T-cell (primary cell): ENCODE measurements at places on chromosomes 7 and 10.

DNA sequence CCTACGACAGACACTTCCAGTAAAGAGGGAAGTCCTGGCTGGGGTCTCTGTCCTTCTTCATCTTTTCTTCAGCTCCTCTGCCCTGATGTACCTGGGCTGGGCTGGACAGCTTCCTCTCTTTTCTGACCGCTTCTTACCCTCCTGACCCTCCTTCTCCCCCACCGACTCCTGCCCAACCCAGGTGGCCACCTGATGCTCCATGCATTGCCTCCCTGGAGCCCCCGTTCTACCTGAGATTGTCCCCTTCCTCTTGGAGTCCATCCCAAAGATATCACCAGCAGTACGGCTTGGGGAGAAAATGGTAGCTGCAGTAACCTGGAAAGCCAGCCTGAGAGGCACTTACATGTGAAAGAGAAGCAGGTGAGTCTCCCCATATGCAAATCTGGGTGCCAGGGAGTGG, 566.3 kb downstream of the TCERG1L start:
- DNase-seq: no peak

DNA sequence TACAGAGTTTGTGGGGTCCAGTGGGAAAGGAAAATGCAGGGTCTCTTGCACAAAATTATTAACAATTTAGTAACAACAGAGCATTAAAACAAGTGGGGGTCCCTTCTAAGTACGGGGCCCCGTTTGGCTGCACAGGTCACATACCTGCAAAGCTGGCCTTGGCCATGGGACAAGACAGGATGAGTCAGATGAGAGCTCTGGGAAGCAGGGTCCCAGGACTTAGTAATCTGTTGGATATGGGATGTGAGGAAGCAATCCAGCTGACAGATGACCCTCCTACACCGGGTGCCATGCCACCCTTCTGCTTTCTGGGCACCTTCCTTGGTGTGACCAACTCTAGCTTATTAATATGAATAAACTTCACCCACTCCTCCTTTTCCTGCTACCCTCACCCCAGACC, 3.2 kb upstream of the DUSP5 start:
- DNase-seq: no peak

GRCh38 chr7:50397320-50397970, 52.7 kb downstream of the FIGNL1 start:
- no peak for DNase-seq

- DNase-seq: no peak
These were observed 35.7 kb downstream of the STAMBPL1 start for GRCh38 chr10:88915781-88916180.

GRCh38 chr7:149154056-149154455, 6.8 kb downstream of the ZNF398 start:
- no peak for DNase-seq

DNA sequence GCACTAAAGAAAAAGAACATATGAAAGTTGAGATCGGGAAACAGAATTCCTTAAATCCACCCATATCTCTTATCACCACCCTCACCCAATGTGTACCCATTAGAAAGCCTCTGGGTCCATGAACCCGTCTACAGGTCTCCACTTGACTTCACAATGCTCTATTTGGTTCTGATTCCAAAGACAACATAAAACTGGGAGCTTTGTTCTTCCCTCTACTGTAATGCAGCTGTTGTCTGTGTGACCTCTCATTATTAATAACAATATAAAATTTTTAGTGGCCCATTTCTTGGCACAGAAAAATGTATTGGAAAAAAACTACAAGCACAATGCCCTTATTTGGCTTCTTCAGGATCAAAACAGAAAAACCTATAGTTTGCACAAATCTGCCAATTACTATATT, 30.0 kb downstream of the DOCK4 start:
- DNase-seq: no peak

DNA sequence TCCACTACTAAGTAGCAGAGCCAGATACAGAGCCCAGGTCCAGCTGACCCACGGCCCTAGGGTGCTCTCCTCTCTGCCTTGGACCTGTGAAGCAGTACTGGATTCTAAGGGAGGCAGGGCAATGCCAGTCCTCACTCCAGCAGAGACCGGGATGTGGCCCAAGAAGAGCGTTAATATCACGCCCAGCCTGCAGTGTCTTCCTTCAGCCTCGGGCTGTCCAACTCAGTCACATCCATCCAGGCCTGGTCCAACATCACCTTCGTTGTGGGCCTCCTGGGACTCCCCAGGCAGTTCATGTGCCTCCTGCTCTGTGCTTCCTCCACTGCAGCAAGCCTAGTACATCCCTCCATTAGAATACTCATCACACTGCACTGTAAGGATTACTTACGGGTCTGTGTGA, 114.5 kb downstream of the GRID1 start:
- no peak for DNase-seq

- peak; percentile 22 for DNase-seq
These were observed 52.6 kb downstream of the FGFBP3 start for GRCh38 chr10:91856637-91857036.

DNA sequence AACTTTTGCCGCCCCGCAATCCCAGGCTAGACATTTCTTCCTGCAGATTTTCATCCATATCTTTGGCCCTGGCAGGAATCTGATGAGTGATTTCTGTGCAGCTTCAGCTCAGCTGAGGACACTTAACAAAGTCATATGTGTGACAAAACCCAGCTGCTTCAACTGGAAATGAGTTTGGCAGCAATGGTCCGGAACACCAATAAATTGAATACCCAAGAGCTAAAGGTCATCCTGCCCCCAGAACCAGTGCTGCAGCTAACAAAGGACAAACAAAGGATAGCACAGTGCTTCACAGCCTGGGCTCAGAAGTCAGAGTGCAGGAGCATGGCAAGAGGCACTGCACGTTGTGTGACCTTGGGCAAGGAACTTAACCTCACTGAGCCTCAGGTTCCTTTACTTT, 40.0 kb upstream of the TRIL start:
- no peak for DNase-seq

DNA sequence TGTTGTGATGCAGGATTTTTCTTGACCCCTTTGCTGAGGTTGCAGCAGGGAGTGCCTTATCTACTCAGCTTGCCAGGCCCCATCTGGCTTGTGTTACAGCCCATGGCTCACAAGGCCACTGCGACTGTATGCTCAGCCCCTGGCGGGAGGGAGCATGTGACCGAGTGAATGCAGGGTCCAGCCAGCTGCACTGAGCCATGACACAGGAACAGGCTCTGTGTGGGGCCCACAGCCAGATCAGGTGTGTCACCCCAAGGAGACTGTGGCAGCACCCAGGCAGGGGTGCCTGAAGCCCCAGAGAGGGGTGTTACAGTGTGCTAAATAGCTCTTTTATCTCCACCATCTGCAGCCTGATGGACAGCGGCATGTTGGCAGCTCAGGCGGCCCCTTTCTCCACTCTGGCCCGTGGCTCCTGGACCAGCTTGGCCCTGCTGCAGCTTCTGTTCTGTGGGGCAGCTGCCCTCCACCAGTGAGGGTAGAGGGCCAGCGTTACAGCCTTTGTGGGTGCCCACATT, 2.6 kb upstream of the PCBD1 start:
- no peak for DNase-seq

GRCh38 chr7:37054624-37055241, 330.4 kb upstream of the AOAH start:
- DNase-seq: no peak

DNA sequence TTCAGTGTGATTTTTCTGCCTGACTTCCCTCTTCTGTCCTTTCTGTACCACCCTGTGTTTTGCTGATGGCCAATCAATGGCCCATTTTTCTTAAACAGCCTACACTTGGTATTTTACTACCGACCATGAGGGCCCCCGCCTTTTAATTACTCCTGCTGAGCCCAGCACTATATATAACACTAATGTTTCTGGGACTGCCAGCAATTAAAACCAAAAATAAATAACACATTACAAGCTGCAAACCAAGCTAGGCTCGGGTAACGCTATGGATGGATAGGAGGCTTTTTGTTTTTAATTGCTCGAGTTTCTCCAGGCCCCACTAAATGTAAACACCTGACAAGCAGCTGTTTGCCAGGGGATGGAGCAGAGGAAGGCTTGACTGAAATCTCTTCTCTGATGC, 915.4 kb upstream of the AUTS2 start:
- no peak for DNase-seq

GRCh38 chr7:90772410-90772809, 176.3 kb downstream of the CDK14 start:
- no peak for DNase-seq

DNA sequence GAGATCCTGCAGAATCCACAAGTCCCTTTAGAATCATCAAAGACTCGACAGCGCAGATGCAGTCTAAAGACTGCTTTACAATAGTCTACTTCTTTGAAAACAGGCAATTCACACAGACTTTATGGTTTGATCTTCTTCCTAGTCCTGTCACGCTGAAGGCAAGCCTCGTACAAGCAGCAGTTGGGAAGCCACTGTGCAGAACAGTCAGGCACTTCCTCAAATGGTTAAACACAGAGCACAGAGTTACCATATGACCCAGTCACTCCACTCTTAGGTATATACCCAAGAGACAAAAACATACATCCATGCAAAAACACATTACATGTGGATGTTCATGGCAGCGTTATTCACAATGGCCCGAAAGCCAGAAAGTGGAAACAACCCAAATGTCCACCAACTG, 41.4 kb downstream of the LRRC20 start:
- DNase-seq: no peak

GRCh38 chr10:22341190-22341925, 3.9 kb upstream of the SPAG6 start:
- DNase-seq: no peak

DNA sequence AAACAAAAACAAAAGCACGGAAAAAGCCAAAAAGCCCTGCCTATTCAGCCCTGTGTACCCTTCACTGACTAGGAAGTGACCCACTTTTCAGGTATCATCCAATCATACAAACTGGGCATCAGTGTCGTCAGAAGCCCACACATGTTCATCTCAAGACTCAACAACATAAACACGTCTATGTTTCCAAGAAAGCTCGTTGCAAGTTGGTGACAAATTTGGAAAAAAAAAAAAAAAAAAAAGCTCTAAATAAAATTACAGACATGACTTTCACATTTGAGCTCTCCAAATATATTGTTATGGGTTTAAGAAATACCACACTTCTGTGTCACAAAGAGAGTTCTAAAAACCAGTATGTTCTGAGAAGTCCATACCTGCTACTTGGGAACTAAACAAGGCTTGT, 204.7 kb upstream of the KLF14 start:
- peak; percentile 38 for DNase-seq

- no peak for DNase-seq
These were observed 278.3 kb downstream of the ELFN1 start for GRCh38 chr7:1948301-1948796.

DNA sequence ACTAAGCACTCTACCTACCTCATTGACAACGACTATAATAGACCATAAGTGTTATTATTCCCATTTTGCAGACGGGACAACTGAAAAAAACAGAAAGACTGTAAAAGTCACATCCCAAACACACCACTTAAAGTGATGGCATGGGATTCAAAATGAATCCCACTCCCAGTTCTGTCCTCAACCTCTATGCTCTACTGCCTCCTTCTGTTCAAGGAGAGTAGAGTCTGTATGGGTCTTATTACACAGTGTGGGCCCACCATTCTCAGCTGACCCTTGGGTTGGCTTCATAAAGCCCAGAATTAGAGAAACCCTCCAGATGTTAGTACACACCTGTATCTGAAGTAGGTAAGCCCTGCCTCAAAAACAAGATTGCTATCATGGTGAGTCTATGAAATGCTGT, 102.2 kb downstream of the GRM8 start:
- DNase-seq: no peak

GRCh38 chr7:52325237-52325636, 710.2 kb upstream of the POM121L12 start:
- no peak for DNase-seq

DNA sequence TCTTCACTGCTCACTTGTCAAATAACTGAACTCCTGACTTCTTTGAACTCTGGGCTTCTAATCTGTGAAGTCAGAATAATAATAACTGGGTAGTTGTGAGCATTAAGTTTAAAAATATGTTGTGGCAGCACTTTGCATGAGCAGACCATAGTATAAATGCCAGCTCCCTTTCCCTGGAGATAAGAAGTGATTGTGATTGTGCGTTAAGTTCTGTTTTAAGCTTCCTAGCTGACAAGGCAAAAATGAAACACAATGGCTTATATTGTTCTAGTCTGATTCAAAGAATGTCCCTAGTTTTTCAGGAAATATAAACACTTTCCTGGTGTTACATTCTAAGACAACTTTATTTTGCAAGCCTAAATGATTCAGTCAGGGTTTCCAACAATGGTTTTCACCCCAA, 61.8 kb downstream of the PTPRE start:
- no peak for DNase-seq

DNA sequence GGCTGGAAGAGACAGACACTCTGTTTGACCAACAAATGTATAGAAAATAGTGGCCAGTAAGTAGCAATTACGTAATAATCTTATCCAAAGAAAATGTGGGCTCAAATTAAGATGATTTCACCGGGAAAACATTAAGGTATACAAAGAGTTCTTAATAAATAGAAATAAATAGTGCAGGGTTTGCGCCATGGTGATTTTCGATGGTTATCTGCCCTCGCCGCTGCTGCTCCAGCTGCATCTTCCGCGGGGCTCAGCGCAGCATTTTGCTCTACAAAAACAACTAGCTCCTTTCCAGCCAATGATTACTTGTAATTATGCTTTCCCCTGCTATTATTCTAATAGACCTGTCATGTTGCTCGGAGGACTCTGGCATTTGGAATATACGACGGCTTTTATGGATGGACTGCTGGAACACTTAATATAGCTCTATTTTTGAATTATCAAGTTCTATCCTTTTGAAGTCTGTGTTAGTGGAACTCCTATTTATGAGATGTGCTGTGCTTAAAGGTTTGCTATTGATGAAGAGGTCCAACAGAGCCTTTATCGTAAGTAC, 103.8 kb downstream of the BUB3 start:
- no peak for DNase-seq

GRCh38 chr10:122658356-122659049, 41.1 kb downstream of the C10orf120 start:
- no peak for DNase-seq

- no peak for DNase-seq
These were observed 1.4 kb upstream of the KLF6 start for GRCh38 chr10:3786295-3787015.

GRCh38 chr7:125254566-125254965, 324.9 kb upstream of the POT1 start:
- no peak for DNase-seq

- no peak for DNase-seq
These were observed 24.7 kb downstream of the MRPS24 start for GRCh38 chr7:43844662-43845061.

DNA sequence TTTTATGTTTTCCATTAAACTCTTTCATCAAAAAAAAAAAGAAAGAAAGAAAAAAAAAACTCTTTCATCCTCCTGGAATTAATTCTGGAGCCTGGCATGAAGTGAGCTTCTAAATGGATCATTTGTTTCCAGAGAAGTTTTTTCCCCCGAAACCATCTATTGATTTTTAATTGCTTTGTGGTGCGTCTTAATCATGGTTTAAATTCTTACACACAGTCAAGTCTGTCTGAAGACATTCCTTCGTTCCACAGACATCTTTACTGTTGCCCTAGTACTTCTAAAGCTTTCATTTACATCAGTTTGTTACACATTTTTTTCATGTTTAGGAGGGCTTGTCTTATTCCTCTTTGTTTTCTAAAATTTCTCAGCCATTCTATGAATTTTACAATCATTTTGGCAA, 493.4 kb upstream of the FOXK1 start:
- DNase-seq: no peak

GRCh38 chr7:88243345-88243909, 23.6 kb upstream of the SRI start:
- DNase-seq: no peak

- no peak for DNase-seq
These were observed 53.5 kb downstream of the PODXL start for GRCh38 chr7:131502810-131503508.
